Mesothelial cell of epicardium (in vitro differentiated cells): ENCODE measurements at places on chromosomes 16 and 17. TPM values are rescaled to one million over a fixed set of nuclear protein-coding genes. Genes with fewer than 3 reads are reported as not detected.

Gene WFDC1
- total RNA-seq, result 2.2 to 3.0 TPM (median 2.6 TPM) in 3 replicates

Gene FBXL19
- 53.5 to 56.4 TPM (median 54.9 TPM) in 3 replicates for total RNA-seq

Gene CCP110
- total RNA-seq, result 12.6 to 15.8 TPM (median 15.1 TPM) in 3 replicates

Gene CD300H
- total RNA-seq, result not detected in 3 replicates

Gene DPEP2
- not detected in 3 replicates for total RNA-seq

Gene SSTR5
- total RNA-seq, result not detected in 3 replicates

Gene ZG16
- total RNA-seq, result 0.11 to 0.20 TPM (median 0.20 TPM) in 3 replicates

DNA sequence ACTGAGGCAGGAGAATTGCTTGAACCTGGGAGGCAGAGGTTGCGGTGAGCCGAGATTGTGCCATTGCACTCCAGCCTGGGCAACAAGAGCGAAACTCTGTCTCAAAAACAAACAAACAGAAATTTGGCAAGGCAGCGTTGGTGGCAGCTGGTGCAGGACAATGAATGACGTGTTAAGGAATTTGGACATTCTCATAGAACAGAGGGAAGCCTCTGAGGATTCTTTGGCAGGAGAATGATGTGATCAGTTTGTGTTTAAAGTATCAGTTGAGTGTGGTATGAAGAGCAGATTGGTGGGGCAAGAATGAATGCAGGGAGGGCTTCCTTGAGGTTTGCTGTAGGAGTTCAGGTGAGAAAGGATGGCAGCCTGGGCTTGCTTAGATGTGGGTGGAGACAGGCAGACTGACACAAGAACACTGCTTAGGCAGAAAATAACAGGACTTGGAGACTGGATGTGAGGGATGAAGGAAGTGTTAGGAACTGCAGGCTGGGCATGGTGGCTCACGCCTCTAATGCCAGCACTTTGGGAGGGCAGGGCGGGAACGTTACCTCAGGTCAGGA lies 4.8 kb downstream of the CYB5D2 start:
- DNase-seq, result no peak

DNA sequence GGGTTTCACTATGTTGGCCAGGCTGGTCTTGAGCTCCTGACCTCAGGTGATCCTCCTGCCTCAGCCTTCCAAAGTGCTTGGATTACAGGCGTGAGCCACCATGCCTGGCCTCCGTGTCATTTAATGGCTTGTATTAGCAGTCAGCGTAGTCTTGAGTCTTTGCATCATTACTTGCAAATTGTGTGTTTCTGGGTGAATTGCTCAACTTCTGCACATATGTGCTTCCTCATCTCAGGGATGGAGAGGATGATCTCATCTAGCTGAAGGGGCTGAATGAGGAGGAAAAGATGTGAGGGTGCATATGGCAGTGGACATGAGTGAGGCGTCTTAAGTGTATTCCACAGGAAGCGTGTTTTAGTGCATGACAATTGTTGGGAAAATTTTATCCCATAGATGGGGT lies 155.8 kb downstream of the SNX29 start:
- no peak for DNase-seq

DNA sequence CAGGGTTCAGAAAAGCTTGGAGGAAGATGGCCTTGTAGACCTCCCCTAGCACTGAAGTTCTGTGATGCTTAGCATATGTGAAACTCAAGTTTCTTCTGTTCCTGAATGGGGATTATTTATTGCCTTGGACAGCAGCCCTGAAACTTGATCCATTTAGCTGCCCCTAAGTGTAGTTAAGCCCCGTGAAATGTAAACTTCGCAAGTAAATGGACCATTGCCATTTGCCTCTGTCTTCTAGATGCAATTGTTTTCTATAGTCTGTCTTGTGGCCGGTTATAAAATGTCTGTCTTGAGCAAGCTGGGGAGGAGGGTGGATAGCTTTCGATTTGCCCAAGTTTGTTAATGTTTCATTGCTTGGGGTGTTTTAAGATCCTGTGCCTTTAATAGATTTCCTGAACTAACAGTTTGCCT lies 261.8 kb downstream of the CDH13 start:
- no peak for DNase-seq

DNA sequence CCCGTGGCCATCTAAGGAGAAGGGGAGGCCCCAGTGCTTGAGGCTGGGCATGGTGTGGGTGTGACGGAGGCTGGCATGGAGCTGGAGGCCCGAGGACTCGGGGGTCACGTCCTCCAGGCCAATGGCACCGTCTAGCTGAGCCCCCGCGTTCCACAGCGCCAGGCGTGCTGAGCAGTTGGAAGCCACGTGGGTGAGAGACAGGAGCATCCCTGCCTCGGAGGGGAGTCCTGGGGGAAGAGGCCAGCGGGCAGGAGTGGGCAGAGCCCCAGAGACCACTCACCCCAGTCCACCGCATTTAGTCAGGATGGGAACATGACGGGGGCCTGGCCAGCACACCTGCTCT lies 78.8 kb downstream of the RMI2 start:
- DNase-seq, result no peak

DNA sequence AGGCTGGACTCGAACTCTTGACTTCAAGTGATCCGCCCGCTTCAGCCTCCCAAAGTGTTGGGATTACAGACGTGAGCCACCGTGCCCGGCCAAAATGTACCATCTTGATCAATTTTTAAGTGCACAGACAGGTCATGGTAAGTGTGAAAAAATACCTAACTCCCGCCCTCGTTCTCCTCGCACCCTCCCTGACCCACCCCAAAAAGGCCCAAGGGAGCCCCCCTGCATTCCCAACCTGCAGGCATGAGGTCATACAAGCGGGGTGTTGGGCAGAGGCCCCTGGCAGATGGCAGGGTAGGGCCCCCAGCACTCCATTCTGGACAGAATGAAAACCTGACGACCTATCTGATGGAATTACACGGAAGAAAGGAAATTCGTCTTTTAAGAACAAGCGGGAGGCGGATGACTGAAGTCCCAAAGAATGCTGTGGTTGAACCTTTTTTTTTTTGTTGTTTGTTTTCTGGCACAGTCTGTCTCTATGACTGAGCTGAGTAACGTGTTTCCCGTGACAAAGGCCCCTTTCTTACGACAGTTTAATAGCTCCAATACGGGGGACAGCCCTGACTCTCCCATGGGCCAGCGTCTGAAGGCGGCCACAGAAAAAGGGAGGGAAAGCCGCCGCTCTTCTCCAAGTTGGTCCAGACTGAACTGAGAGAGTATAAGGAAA lies 376.4 kb downstream of the SLC39A11 start:
- DNase-seq, result no peak

DNA sequence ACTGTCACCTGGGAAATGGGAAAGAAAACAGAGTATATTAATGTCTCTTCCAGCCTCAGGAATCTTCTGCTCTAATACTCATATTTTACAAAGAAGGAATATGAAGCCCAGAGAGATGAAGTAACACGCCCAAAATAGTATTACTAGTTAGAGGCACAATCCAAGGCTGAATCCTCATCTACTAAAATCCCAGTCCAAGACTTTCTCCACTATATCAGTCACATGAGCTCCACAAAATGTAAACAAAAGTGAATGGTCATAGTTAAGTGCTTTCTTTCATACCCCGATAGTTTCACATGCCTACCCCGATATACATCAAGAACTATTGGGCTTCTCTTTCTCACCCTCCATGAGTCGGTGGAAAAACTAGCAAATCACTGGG lies 965 bp downstream of the INTS2 start:
- no peak for DNase-seq

DNA sequence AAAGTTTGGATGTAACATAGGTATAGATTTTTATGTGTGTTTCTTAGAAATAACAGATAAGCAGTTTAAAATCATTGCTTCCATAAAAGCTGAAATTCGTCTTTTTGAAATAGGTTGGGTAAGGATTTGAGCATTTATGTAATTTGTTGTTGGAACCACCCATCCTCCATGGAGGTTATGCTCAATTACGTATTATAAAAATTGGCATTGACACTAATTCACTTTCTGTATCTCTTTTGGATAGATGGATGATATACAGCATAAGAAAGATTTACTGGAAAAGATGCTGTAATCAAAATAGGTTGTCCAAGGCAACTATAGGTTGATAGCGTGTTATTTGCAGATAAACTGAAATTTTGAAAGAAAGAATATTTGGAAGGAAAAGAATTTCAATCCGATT lies 105.5 kb downstream of the PRKCA start:
- no peak for DNase-seq

DNA sequence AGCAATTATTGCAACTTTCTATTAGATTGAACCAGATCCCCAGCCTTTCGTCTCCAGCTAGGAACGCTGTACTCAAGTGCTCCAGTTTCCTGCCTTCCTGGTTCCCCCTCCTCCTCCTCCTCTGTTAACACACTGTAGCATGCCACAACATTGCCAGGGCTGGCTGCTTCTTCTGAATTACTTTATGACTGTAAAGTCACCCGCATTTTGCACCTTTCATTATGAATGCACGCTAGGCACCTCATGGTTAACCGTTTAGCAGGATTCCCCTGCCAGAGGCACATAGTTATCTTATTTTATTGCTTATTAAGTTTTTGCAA lies 4.5 kb downstream of the ZNF423 start:
- DNase-seq, result no peak

DNA sequence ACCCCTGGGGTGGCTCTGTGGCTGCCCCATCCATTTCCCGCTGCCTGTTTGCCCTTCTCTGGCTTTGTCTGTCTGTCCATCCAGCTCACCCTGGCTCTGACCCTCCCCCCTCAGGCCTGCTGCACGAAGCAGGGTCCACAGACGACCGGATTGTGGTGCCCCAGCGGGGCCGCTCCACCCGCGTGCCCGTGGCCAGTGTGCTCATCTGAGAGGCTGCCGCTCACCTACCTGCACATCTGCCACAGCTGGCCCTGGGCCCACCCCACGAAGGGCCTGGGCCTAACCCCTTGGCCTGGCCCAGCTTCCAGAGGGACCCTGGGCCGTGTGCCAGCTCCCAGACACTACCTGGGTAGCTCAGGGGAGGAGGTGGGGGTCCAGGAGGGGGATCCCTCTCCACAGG lies 761 bp upstream of the LAT start:
- DNase-seq, result no peak

DNA sequence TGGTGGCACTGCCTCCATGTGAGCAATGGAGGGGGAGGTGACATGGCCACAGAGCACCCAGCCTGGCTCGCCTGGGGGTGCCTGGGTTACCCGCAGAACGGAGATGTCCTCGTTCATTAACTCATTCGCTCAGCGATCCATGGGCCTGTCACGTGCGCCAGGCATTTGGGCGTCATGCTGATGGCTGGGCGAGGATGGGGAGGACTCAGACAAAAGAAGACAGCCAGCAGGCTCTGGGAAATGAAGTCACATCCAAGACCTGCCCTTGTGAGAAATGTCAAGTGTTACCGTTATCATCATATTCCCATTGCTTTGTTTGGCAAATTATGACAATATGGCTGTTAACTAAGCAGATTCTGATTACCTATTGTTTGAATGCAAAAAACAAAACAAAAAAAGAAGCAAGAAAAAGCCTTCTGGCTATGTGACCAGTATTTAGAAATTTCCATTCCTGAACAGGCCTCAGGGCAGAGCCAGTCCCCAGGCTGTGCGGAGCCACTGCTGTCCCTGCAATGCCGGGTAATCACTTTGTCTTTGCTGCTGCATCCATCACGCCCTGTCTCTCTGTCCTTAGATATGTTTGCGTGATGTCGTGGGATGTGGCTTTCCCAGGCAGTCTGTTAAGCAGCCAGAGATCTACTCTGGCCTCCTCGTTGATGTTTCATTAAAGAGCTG lies 57.9 kb downstream of the CMIP start:
- DNase-seq, result no peak

DNA sequence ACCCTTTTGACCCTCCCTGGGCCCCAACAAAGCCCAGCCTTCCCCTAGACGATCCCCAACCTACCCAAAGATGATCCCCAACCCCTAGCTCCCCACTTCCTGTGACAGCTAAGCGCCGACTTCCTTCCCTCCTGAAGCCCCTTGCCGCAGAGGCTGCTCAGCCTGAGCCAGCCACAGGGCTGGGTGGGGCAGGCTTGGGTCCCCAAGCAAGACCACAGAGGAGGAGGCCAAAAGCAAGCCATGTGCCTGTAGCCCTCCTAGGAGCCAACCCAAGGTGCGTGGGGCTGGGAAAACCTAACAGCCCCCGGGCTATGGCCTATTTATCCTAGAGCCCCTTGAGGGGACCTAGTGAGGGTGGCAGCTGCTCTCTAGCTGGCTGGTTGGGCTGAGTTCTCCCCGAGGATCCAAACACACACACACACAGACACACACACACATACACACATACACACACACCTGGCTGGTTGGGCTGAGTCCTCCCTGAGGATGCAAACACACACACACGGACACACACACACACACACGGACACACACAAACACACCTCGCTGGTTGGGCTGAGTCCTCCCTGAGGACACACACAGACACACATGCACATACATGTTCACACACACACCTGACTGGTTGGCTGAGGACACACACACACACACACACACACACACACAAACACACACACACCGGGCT lies 4.8 kb downstream of the ARRB2 start:
- no peak for DNase-seq

GRCh38 chr17:38329808-38330730 lies 13.7 kb downstream of the GPR179 start:
- DNase-seq, result no peak

DNA sequence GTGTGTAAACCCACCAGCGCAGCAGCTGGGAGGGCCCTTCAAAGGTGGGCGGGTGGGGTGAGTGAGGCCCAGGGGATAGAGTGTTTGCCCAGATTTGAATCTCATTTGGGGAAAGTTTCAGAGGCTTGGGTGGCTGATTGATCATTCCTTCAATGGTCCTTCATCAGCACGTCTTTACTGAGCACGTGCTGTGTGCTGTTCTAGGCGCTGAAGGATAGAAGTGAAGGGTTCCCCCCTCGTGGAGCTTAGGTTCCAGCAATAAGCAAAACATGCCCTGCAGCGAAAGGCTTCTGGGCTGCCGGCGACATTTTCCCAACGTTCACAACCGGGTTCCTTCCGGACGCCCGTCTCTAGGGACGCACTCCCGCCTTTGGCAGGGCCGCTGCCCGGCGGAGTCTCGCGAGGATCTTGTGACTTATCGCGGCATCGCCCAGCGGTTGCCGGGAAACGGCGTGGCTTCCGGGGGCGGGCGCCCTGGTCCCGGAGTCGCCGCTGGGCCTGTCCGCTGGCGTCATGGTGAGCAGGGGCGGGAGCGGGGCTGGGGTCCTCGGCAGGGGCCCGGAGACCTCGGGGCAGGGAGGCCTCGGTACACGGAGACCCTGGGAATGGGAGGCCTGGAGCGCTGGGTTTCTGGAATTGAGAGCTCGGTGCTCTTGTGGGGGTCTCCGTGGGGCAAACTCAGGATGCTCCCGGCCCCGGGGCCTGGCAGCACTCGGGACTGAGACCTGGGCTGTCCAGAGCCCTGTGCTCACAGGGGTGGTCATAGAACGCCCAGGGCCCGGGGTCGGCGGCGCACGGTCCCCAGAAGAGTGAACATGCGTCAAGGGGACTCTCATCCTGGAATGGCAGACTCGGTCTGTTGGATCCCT lies 3.2 kb upstream of the DBNDD1 start:
- DNase-seq, result no peak
